T-helper 1 cell treated with Interleukin-12 subunit alpha and Interleukin-12 subunit beta and Interleukin-4 antibody, amounts not matched to agents 30 ng/mL and 1 ng/mL, for 36 hours (primary cell): ENCODE measurements at places on chromosomes 2 and 18. TPM values are rescaled to one million over a fixed set of nuclear protein-coding genes. Genes with fewer than 3 reads are reported as not detected.

ACOXL gene
- total RNA-seq = 1.0 and 1.2 TPM in 2 replicates

BCL2 gene
- 141 and 148 TPM in 2 replicates for total RNA-seq

ADCY3 gene
- total RNA-seq = 40.6 and 43.0 TPM in 2 replicates

DHX57 gene
- total RNA-seq = 17.7 and 20.0 TPM in 2 replicates

ALPP gene
- not detected in 2 replicates for total RNA-seq

KLHL29 gene
- total RNA-seq = 2.2 and 2.6 TPM in 2 replicates

GCG gene
- total RNA-seq = not detected in 2 replicates
